ENCODE measurements at places on chromosomes 5 and 9.

DNA sequence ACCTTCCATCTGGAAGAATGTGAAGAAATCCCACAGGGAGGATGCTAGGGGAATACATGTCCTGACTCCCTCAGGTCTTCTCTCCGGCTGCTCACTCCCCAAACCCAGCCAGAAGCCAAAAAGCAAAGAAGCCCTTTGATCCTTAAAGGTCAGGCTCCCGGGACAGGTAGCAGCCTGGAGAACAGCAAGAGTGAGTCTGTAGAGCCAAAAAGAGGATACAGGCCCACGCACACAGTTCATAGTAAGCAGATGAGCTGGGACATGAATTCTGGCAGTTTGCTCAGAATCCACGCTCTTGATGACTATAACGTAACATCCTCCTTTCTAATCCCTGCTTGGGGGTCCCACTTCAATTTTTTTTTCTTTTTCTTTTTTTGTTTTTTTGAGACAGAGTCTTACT lies 72.0 kb upstream of the SLC44A1 start:
- no peak for DNase-seq

GRCh38 chr9:126053913-126054312 lies 272.7 kb upstream of the MVB12B start:
- DNase-seq = no peak

GRCh38 chr9:23686896-23687295 lies 139.1 kb downstream of the ELAVL2 start:
- DNase-seq = no peak

DNA sequence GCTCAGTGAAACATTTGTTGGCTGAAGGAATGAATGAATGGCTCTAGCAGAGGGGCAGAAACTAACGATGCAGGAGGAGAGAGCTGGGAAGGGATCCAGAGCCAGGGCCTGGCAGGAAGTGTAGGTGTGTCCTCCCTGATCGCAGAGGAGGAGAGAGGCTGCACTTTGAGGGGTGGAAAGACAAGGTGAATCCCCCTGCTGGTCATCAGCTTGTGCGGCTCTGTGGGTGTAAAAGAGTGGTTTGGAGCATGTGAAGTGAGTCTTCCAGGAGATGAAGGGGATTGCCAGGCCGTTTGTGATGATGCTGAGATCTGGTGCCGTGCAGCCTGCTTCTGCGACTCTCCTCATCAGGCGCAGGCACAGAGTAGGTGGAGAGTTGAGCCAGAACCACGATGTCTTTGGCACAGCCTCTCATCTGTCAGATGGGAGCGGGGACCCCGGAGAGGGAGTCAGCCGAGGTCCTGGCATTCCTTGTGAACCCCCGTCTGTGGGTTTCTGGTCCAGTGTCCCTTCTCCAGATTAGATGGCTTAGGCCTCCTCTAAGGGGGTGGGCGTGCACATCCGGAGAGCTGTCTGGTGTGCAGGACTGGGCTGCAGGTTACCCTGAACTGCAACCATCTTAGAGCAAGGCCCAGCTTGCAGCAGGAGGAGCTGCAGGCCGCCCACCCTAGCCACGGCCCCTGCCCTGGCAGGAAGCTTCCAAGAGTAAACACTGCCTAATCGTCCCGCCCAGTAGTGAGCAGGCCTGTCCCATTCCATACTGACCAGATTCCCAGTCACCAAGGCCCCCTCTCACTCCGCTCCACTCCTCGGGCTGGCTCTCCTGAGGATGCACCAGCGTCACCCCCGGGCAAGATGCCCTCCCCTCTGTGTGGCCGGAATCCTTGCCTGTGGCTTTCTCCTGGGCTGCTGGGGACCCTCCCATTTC lies at the start of gene ADAMTS13:
ADAMTS13 (plus strand) TSS at position 753 of the 928 bp plus-strand sequence; CDS start at position 830, 77 bp downstream.
- DNase-seq = no peak

GRCh38 chr9:115672477-115673316 lies 480.9 kb upstream of the PAPPA start:
- no peak for DNase-seq

- DNase-seq = no peak
Observed at GRCh38 chr5:122035913-122036312, 42.1 kb downstream of the LOX start.

GRCh38 chr5:96936431-96937320 lies 796 bp downstream of the LNPEP start:
- DNase-seq = peak; percentile 54

GRCh38 chr5:113232667-113233066 lies 202.1 kb downstream of the TSSK1B start:
- DNase-seq = no peak

GRCh38 chr5:112793201-112793600 lies 55.5 kb downstream of the APC start:
- no peak for DNase-seq

DNA sequence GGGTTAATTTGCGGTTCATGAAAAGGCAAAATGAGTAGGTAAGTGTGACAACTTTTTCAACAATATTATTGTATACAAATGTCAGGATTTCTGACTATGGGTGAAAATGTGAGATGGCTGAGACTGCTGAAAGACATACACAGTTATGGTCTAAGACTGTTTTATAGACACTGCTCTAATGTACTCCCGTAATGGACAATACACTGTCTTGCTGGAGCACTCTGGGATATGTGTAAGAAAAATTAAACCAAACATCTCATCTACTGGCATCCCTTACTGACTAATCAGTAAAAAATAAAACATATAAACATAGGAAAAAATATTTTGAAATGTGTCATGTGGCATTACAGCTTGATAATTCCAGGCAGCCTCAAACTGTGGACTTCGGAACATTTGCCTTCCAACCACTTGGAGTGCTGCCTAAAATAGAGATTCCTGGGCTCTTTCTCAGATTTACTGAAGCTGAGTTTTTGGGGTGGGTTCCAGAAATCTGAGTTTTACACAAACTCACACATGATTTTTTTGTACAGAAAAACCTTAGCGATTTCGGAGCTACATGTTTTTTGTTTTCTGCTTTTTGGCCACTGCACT lies 233.9 kb upstream of the TBCA start:
- DNase-seq = no peak

- no peak for DNase-seq
Observed at GRCh38 chr9:121613009-121613752, 38.3 kb upstream of the DAB2IP start.

DNA sequence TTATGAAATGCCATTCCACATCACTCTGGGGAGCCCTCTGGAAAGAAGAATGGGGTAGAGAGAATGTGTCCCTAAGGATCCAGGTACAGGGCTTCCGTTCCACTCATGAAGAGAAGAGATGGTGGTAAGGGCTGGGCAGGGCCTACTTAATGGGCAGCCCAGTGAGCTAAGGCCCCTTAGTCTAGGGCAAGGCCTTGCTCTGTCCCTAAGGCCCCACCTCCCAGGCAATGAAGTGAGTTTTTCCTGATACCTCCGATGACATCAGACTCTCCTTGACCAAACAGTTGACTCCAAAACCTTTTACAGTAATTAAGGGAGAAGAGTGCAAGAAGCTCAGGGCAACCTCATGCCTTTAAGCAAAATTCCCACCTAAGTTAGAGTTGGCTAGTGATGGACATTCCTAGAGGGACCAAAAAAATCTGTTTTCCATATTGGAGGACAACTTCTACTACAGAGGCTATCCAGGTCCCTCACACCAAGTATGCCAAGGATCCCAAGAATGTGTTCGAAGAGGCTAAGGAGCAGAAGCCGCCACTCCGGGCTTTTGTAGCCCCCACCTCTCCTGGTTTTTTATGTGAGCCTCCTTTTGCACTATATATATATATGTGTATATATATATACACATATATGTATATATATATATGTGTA lies 5.9 kb downstream of the KLF9 start:
- DNase-seq = no peak

DNA sequence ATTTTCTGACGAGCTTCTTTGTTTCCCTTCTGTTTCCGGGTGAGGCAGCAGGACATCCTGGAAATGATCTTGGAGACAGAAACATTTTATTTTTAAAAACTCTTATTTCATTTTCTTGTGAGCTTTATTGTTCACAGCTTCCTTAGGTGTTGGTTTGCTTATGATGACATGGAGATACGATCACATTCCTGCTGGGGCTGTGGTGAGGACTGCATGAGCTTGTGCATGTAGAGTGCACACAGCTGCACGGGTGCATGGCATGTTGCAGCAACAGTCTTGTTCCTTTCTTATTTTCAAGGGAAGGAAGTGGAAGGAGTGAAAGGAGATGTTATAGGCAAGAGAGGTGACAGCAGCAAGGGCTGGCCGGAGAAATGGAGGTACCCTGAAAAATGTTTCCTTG lies 1.2 kb downstream of the BTNL8 start:
- DNase-seq = no peak

GRCh38 chr5:175467983-175468690 lies 10.2 kb upstream of the SFXN1 start:
- DNase-seq = no peak

- no peak for DNase-seq
Observed at GRCh38 chr5:93585767-93586385, 2.9 kb downstream of the NR2F1 start.

GRCh38 chr5:143433670-143434069 lies 30.2 kb upstream of the NR3C1 start:
- no peak for DNase-seq

DNA sequence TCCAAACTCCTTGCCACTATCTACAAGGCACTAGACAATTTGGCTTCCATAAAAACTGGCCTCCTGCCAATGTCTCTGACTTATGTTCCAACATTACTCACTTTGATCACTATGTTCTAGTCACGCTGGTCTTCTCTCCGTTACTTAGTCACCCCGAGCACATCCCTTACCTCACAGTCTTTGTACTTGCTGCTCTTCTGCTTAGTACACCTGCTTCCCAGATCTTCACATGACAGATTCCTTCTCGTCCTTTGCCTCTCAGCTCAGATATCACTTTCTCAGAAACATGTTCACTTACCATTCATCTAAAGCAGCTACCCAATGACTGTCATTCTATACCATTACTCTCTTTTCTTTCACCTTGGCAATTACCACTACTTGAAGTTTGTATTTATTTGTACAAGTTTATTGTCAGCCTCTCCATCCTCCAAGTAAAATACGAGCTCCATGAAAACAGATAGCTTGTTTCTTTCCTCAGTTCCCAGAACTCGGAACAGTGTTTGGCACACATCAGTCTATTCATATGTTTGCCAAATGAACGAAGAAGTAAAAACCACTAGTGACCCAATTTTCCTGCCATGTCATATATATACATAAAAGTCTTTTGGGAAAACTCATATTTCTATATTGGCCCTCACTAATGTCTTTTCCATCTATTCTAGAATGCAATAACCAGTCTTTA lies 5.9 kb upstream of the SLC22A5 start:
- DNase-seq = peak; percentile 69

DNA sequence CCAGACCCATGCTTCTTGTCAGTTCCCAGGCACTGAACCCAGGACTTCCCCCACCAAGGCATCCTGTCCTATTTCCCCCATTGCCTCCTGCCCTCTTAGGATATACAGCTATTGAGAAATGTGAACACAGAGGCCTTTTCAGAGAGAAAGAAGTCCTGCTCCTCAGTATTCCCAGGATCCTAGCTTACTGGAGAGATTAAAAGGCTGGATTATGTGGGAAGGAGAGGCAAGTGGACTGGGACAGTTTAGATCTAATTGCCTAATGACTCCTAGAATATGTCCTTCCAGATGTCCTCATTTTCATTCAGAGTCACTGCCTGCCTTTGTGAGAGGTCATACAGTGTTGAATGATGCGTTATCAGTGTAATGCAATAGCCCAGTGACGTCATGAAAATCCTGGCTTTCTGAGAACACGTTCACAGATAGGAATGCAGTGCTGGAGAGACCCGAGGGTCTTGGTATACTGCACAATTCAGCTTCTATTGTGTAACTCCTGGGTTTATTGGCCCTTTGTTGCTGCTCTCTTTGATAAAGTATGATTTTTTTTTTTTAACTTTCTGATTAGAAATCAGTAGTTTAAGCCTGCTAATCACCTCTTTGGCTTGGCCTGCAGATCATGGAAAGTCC lies 26.2 kb downstream of the WWC1 start:
- peak; percentile 92 for DNase-seq

DNA sequence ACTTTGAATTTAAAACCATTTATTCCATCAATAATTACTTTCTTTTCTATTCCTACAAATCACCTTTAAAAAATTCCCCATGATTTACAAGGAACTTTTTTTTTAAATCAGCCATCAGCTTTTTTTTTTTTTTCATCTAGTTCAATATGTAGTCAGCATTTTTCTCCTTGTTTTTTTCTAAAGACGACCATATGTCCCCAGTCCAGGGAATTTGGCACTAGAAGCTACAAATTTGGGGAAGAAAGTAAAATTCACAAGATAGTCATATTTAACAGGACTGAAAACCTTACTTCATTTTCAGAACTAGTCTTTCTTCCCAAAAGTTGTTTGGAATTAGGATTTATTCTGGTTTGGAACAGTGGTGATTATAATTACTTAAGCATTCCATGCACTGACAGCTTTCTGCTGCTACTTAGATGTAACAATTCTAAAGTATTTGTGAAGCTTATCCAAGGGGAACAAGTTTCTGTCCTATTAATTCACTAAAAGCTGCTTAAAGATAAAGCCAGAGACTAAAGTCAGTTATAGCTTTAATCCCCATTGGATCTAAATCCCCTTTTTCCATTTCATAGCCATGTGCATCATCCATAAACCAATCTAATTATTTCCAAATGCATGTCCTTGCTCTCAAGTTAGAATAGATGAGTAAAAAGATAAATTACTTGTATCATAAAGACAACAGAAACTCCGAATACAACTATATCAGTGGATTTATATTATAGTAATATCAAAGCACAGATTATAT lies 7.4 kb upstream of the SNCAIP start:
- DNase-seq = no peak

DNA sequence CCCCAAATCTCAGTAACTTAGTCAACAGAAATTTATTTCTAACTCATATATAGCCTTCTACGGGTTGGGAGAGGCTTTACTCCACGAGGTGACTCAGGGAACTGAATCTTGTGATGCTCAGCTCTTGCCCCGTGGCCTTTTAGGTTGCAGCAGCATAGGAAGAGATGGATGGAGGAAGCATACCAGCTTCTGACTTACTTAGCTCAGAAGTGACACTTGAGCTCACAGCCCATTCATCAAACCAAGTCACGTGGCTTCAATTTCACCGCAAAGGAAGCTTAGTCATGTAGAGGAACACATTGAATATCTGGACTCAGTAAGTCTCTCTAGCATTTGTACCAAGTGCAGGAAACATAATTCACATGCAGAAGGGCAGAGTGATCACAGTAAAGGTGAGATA lies 124.1 kb upstream of the KCNN2 start:
- no peak for DNase-seq

- no peak for DNase-seq
Observed at GRCh38 chr5:1523480-1523792, 324 bp downstream of the LPCAT1 start.

All from small intestine (tissue), 16 donors.